ENCODE measurements at places on chromosomes 2 and 18. TPM values are rescaled to one million over a fixed set of nuclear protein-coding genes. Genes with fewer than 3 reads are reported as not detected.

The PASK gene
- total RNA-seq, result 77.5 TPM

- H3K4me1 ChIP-seq, result peaks cover 76% of the 10 kb centered on the region
- H3K27ac ChIP-seq, result peak overlapping the region; percentile 80
- H3K36me3 ChIP-seq, result no peaks in the 10 kb centered on the region
- DNase-seq, result peak; percentile 98
These were observed 42.0 kb downstream of the ZFP36L2 start for GRCh38 chr2:43184339-43184895.

The PROC gene
- 5.8 TPM for total RNA-seq

The REG1A gene
- total RNA-seq, result not detected

All from PC-9 (cell line).